Stimulated activated CD4-positive, alpha-beta T cell treated with anti-CD3 and anti-CD28 coated beads, Interleukin-2, amount 100 ng/mL, for 48 hours (primary cell): ENCODE measurements at places on chromosomes 5 and 9.

DNA sequence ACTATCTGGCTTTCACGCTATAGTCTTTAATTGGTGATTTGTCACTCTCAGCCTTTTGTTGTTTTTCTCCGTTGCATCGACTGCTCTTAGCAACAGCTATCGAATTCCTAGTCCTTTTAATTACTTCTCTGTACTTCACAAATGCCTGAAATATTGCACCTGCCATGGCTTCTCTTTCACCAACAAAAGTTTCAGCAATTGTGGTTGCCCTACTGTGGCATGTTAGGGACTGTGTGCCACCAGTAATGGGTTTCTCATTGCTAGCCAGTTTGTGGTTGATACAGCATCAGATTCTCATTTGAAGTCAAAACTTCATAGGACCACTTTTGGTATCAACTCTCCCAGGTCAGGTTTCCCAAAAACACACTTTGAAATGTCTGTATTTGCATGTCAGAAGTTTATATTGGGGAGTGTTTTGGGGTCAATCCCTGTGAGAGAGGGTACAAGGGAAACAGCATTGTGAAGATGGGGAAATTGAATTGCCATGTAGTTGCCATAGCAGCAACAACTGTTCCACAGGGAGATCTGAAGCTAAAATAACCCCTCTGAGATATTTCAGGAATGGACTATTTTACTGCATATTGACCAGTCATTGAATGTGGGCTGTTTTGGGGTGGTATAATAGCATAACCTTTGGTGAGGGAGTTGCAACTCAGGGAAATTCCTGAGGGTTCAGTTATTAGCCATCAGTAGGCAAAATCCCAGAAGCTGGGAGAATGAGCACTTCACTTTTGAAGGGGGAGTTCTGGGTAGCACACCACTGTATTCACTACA, 99.2 kb downstream of the WDR70 start:
- no peak for DNase-seq

DNA sequence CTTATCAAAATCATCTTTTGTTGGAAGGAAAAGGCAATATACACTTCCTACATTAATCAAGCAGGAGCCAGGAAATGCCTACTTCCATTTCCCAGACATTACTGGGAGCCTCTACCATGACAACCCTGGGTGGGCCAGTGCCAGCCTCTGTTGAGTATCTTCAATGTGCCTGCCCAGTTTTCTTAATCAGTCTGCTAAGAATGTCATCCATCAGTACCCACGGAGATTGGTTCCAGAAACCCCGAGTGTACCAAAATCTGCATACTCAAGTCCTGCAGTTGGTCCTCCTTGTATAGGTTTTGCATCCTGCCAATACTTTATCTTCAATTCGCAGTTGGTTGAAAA, 82.4 kb downstream of the MARCHF3 start:
- no peak for DNase-seq

DNA sequence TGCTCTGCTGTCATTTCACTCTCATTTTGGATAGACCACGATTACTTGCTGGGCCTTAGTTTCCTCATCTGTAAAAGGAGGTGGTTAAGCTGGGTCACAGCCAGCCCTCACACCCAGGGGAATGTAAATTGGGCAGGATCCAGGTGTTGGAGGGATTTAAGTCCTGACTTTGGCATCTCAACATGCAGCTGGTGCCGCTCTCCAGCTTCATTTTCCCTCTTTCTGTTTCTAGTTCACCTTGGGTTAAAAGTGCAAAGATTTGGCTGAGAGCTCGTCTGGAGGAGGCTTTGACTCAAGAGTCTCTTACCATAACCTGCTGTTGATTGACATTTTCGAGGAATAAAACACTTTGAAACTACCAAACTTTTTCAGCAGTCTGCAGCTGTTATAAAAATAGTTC, 144.3 kb upstream of the DHFR start:
- DNase-seq: no peak

- DNase-seq: no peak
These were observed 11.1 kb downstream of the GRIN1 start for GRCh38 chr9:137149942-137150616.

GRCh38 chr5:36778336-36778735, 98.2 kb upstream of the NIPBL start:
- no peak for DNase-seq

DNA sequence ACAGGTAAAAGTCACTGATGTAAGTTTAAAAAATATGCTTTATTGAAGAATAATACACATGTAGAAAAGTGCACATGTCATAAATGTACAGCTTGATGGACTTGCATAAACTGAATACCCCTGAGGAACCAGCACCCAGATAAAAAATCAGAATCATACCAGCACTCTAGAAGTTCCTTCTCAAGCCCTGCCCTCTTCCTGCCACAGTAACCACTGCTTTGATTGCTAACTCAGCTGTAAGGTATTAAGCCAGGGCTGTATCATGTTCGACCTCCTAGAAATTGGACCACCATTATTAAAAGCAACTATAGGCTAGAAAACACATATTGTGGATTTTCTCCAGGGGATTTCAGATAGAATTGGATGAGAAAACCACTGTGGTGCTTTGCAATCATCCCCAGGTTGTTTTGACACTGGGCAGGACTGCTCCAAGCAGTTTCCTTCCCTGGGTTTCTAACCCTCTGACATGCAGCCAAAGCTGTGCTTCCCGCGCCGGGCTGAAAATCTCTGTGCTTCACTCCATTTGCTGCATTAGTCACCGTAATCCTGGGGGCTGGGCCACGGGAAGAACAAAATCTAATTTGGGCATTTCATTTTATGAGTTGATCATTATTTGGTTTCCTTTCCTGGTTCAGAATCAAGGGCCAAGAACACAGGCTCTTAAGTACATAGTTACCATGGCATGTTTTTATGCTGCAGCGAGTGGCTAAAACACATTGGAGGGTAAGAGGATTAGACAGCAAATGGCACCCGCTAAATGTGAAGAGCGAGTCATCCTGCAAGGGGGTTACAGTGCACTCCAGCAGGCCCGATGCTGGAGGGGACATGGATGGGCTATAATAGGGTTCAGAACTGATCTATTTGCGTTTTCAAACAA, 139.4 kb upstream of the IL12B start:
- no peak for DNase-seq

DNA sequence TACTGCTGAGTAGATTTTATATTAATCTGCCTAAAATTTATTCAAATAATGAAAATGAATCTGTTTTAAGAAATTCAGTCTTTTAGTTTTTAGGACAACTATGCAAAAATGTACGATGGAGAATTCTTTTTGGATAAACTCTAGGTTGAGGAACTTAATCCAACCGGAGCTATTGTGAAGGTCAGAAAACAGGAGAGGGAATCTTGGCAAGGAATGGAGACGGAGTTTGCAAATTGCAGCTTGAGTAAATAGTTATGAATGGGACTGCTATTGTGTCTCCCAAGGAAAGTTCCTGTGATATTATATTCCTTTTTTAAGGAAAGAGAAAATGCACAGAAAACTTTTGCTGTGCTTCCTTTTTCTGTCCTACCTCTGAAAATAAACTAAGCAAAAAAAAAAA, 67.9 kb downstream of the IQGAP2 start:
- no peak for DNase-seq

- no peak for DNase-seq
These were observed 37.3 kb upstream of the ZNF622 start for GRCh38 chr5:16502866-16503265.

- DNase-seq: no peak
These were observed 37.3 kb downstream of the ARHGEF28 start for GRCh38 chr5:73663161-73663859.

- no peak for DNase-seq
These were observed 224.2 kb downstream of the DMRT2 start for GRCh38 chr9:1274334-1274733.

DNA sequence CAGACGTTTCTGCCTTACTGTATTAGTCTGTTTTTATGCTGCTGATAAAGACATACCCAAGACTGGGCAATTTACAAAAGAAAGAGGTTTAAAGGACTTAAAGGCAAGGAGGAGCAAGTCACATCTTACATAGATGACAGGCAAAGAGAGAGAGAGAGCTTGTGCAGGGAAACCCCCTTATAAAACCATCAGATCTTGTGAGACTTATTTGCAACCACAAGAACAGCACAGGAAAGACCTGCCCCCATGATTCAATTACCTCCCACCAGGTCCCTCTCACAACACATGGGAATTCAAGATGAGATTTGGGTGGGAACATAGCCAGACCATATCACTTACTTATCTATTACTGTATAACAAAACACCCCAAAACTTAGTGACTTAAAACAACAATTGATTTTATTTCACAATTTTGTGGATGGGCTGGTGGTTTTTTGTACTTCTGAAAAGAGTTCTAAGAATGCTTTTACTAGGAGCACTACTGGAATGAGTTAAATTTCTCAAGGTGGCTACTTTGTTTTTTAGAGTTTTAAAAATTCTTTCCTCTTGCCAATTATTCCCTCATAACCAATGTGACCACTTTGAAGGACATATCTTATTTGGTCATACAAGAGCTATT, 10.3 kb downstream of the RUSC2 start:
- DNase-seq: no peak

DNA sequence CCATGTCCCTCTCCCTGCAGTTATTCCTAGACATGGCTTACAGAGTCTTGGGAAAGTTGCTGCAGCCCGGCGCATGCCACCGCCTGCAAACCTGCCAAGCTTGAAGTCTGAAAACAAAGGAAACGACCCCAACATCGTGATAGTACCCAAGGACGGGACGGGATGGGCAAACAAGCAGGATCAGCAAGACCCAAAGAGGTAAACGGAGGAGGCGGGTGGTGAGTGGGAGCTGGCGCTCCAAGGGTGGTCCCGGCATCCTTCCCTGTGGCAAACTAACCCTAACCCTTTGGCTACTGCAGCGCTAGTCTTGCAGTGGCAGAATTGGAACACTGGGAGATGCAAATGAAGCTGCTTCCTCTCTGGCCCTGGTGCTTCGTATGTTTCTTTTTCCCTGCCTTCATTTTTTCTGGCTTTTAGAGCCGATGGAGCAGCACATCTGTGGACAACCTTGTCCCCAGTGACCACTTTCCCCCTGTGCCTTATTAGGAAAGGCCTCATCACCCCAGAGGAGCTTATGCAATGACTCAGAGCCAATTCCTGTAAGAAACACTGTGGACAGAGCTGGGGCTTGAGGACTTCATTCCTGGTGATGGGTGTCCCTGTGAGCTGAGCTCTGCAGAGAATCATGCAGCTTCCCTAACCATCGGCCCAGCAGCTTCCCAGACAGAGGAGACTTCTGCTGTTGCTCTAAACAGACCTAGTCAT, 38.9 kb downstream of the PRRC2B start:
- no peak for DNase-seq

- no peak for DNase-seq
These were observed 120.7 kb upstream of the GRHPR start for GRCh38 chr9:37301854-37302172.

DNA sequence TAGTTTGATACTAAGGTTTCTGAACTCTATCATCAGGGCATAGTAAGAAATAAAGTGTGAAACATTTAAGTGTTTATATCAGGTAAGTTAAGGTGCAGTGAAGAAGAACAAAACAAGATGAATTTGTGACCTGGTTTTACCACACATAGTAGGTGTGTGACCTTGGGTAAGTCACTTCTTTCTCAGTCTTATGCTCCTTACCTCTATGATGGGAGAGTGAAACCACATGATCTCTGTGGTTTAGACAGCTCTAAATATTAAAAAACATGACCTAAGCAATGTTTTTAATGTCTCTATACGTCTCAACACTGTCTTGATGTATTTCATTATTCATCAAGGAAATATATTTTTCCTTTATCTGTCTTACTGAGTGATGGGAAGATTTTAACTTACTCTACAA, 629.6 kb upstream of the DMAC1 start:
- DNase-seq: no peak

GRCh38 chr5:112208699-112209615, 210.1 kb downstream of the EPB41L4A start:
- DNase-seq: no peak

DNA sequence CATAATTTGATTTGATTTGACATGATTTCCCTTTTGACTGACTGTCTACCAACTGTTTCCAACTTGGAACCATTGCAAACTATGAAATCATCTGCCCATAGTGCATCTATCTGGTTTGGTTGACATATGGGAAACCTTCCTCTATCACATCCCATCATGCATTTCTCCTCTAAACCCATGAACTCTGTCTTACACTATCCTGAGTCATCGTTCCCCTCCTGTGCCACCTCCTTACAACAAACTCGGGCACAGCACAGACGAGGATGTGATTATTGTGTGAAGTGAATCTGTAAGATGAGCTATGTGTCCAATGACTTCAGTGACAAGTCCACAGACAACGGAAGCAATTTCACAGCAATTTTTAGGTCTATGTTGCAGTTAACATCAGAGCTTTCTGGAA, 126.1 kb downstream of the NPR3 start:
- DNase-seq: no peak

DNA sequence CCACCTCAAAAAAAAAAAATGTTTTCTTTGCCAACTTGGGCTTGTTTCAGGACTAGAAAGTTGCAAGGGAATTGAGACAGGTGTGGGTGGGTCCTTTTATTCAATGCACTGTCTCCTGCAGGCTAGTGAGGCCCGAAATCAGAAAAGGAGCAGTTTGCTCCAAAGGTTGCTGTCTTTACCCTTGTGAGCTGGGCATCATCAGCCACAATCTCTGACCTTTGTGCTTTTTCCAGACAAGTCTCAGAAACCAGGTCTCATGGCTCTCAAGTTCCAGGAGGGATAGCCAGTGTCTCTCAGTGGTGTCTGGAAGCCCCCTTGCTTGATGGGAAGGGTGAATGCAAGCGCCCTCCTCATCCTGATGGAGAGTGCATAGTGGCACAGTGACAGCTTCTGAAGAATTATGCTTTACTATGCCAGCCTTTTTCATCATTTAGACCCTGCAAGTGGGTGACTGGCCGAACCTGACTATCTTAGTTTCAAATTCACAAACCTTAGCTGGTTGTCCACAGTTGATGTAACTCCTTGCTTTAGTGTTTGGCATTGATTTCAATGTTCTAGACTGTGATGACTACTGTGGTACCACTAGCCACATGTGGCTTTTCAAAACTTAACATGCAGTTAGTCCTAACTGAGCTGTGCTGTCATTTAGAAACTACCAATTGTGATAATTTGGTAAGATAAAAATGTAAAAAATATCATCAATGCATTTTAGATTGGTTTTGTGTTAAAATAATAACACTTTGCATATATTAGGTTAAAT, 468.6 kb downstream of the GADD45G start:
- no peak for DNase-seq

DNA sequence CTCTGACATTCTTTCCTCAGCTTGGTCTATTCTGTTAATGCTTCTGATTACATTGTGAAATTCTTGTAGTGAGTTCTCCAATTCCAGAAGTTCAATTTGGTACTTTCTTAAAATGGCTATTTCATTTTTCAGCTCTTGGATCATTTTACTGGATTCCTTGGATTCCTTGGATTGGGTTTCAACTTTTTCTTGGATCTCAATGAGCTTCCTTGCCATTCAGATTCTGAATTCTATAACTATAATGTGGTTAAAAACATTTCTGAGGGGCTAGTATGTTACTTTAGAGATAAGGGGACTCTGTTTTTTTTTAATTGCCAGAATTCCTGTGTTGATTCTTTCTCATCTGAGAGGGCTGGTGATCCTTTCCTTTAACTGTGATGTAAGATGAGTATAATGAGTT, 136.4 kb downstream of the MCTP1 start:
- DNase-seq: no peak

DNA sequence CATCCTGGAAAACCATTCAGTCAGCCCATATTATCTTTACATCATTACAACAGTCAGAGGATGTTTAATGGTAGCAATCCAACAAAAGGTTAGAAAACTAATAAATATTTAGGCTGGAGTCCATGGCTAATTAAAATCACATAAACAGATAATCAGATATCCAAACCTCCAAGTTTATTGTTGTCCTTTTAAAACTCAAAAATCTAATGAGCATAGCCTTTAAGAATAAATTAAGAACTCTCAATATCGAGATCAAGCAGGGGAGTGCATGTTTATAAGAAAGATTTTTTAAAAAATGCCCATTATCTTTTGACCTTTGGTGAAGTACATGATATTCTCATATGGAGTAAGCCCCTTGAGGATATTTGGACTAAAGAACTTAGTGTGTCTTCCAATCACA, 842.9 kb upstream of the SEMA6A start:
- no peak for DNase-seq
